ENCODE measurements at places on chromosomes 12 and 14.

DNA sequence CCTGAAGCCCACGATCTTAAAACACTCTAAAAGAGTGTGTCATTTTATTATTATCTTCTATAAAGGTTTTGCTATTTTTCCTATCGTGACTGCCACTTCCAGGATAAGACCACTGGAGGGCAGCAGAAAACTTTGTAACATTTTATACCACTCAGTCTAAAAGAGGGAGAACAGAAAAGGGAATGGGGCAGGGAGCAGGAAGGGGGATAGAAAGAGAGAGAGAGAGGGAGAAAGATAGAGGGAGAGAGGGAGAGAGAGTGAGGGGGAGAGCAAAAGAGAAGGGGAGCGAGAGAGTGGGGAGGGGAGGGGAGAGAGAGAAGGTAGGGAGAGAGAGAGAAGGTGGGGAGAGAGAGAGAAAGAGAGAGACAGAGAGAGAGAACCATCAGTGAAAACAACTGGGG is 2.0 kb upstream of the ART4 start:
- DNase-seq: no peak

- no peak for DNase-seq
Measured at GRCh38 chr12:47935184-47935583, 28.2 kb upstream of the TMEM106C start.

GRCh38 chr12:82876075-82876474 is 189.4 kb downstream of the TMTC2 start:
- DNase-seq: no peak

DNA sequence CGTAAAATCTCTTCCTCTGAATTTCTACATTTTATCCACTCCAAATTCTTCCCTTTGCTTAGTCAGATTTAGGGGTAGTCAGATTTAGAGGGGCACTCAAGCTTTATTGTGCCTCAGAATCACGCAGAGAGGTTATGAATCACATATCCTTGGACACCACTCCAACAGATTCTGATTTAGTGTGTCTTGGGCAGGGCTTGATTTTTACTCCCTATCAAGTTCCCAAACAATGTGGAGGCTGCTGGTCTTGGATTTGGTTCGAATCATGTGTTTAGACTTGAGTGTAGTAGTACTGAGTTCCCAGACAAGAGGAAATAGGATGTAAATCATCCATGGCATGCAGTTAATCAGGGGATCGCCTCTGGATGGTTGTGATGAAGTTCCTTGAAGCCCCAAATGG is 298.1 kb upstream of the CLEC14A start:
- DNase-seq: no peak

GRCh38 chr12:522692-523378 is 63.1 kb downstream of the B4GALNT3 start:
- no peak for DNase-seq

DNA sequence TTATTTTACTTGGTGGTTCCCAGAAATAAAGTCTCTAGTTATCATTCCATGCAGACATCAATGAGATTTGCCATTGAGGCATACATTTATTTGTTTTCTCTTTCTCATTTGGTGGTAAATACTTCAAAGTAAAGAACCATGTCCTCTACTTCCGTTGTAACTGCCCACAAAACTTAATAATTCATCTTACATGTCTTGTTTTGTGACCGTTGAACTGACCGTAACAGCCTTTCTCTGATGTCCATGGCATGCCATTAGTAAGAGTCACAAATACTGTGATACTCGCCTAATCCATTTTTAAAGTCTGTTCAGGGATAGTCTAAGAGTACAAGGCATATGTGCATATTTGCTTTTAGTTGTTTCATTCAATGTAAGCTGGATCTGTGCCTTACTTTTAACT is 145.3 kb downstream of the ETV6 start:
- DNase-seq: no peak

GRCh38 chr12:117098024-117098360 is 1.2 kb downstream of the TESC start:
- DNase-seq: no peak

All from activated CD4-positive, alpha-beta T cell treated with anti-CD3 and anti-CD28 coated beads for 1 hour (primary cell).